ENCODE measurements at places on chromosomes 12 and 14.

DNA sequence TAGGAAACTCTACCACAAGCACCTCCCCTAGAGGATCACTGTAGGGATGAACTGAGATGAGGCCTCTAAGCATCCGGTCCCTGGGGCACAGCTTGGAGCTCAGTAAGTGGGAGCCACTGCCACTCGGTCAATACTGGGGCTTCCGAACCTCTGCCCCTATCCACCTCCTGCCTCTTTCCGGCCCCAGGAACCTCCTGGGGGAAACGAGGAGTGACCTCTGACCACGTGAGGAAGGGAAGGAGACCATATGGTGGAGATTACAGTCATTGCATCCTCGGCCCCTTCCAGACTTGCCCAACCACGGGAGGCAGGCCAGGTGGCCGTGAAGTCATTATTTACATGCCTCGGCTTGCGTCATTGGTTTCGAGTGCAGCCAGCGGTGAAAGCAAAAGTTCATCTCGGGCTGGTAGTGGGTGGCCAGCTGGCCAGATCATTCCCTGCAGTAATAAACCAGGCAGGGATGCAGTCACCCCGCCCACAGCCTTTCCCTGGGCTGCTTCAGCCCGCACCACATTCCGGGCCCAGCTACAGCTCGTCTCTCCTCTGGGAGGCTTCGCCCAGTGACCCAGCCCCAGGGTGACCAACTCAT, 65.4 kb downstream of the C14orf132 start:
- DNase-seq = peak; percentile 83

DNA sequence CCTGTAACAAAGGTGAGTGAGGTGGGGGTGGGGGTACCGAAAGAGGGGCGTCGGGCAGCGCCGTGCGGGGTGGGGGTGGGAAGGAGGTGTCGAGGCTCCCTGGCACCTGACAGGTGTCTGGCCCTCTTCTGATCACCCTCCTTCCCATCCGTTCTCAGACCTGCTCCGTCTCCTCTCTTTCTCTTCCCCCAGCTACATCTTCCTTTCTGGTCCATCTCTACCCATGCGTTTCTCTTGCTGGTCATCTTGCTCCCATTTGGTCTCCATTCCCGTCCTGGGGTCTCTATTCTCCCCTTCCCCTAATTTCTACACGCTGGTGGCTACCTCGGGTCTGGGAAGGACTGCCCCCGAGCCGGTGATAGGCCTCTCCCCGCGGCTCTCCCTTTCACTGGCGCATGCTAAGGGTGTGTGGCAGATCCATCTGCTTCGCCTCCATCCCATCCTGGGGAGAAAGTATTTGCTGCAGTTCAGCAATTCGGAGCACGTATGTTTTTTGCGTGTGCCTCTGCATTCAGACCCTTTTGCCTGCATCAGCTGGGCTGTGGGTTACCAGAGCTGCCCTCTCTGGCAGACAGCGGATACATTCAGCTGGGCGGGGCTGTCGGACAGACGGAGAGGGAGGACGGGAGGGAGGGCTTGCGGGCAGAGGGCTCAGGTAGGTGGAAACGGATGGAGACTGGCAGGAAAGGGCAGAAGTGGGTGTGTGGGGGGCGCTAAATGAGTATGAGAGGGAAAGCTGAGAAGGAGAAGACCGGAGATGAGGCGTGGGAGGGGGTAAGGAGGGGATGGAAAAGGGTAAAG, 730 bp downstream of the CLSTN3 start:
- DNase-seq = peak; percentile 71

DNA sequence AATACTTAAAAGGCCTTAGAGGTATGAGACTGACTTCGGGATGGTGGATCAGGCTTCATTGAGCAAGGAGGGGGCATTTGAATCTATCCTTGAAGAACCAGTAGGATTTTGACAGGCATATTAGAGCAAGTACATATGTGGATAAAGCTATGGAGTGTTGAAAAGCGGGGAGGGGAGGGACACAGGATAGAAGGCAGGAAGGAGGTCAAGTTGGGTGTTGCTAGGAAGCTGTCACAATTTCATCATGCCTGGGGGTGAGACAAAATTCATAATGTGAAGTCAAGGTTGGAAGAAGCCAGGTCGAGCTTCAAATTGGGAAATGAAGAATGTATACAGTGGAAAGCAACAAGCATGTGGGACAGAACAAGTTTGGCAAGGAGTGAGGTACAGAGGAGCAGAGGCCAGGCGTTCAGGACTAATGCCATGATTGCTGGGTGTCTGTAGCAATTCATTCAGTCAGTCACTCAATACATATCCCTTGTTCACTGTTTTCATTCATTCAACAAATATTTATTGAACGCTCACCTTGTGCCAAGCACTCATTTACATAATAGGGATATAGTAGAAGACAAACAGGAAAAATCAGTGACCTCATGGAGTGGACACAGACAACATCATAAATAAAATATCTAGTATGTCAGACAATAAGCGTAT, 58.3 kb upstream of the LTA4H start:
- no peak for DNase-seq

- DNase-seq = no peak
Observed at GRCh38 chr12:15722951-15723350, 66.2 kb downstream of the EPS8 start.

DNA sequence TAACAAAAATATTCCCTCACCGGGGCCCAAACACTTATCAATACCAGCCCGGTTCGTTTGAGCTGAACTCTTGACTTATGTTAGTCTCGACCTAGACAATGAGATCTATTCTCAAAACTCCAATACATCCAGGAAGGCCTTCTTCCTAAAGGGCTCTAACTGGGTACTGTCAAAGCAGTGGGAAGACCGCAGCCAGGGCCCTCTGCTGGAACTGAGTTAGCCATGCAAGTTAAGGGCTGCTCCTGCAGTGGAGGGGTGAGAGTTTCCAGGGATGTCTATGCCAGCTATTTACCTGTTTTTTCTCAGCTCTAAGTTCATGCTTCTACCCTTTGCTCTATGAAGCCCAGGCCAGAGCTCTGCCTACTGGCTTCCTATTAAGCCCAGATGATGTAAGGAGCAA, 348.8 kb downstream of the GXYLT1 start:
- DNase-seq = no peak

All from large intestine (tissue), 12 donors.